NCI-H187 (cell line): ENCODE measurements at places on chromosomes 3 and 15.

DNA sequence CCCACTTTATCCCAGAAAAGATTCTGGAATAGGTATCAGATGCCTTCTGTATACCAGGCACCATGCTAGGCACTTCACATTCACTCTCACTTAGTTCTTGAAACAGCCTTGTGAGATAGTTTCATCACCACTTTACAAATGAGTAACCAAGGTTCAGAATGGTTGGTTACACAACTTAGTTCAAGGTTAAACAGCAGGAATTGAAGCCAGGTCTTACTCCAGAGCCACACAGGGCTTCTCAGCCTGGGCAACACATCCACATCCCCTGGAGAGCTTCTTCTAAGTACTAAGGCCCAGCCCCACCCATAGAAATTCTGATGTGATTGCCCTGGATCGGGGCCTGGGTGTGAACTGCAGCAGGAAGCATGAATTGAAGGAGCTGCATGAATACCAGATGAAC is 18.6 kb downstream of the WHAMM start:
- DNase-seq = no peak

DNA sequence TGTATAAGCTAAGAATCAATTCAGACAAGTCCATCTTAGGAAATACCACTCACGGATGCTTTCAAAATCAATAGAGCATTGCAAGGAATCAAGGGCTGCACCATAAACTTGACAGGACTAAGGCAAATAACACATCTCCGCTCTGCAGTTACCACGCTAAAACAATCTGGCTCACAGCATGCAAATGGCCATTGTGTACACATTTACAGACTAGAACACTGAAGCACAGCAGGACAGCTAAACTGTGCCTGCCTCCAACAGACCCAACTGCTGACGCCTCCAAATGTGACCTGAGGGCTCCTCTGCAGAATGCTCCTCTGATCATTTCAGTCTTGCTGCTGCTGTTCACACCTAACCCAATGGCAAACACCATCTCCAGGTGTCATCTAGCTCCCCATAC is 104.3 kb downstream of the MEX3B start:
- no peak for DNase-seq

DNA sequence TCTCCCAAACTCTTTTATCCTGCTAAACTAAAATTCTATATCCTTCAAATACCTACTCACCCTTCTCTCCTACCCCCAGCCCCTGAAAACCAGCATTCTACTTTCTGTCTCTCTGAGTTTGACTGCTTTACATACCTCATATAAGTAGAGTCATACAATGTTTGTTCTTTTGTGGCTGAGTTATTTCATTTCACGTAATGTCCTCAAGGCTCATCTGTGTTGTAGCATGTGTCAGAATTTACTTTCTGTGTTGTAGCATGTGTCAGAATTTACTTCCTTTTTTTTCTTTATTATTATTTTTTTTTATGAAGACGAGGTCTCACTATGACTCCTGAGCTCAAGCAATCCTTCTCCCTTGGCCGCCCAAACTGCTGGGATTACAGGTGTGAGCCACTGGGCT is 20.1 kb downstream of the IFT122 start:
- no peak for DNase-seq

DNA sequence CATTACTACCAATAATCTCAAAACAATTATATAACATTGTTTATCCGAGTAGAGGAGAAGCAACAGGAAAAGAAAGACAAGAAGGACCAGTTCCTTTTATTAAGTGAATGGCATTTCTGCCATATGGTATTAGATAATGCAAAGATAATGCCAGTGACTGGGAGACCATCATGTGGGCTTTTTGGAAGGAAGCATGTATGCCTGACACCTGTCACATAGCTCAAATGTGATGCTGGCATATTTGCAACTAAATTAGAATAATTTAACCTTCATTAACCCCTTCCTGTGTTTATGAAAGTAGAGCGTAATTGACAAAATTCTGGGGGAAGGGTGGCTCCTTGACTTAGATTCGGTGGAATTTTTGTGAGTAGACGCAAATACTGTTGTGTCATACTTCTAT is 733.0 kb downstream of the TUSC7 start:
- no peak for DNase-seq

- DNase-seq = no peak
Measured at GRCh38 chr3:128081846-128082245, 29.6 kb downstream of the SEC61A1 start.

DNA sequence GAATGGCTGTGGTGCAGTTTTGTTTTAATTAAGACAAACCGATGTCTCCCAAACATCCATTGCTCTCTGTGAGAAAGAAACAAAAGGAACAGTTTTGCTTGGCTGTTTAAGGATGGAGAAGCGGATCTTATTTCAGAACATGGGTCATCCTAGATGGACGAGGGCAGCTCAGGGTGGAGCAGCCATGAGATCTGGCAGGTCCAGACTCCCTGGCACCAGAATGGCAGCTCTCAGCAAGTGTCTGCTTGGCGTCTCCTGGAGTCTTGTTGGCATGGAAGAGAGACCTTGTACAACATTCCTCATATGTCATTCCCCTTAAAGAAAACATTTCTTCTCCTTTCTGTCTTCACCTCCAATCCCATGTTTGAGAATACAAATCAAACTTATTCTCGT is 93.8 kb downstream of the ADAMTSL3 start:
- no peak for DNase-seq

DNA sequence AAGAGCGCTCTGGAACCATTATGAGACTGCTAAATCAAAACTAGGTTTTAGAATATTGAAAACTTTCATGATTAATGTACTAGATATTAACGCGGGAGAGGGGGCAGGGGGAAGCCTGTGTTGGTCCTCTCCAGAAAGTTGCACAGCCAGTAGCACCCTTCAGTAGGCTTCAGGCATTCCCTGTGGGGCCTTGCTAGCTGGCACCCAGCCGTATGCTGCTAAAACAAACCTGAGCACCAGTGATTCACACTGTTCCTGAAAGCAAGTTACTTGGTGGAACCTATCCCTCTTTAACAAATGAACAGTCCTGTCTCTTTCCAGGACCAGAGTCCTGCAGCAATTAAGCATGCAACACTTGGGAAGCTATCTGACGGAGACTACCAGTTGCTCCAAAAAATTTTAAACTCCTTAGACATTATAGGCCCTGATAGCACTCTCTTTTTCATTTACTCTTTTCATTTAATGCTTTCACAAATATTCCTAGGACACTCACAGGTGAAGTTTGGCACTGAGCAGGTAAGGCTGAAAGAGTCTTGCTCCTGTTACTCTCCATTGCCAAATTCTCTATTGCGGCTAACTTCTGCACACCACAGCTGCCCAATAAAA is 1.2 kb upstream of the ATRIP start:
- no peak for DNase-seq
